Central memory CD4-positive, alpha-beta T cell (primary cell): ENCODE measurements at places on chromosomes 12 and 14.

DNA sequence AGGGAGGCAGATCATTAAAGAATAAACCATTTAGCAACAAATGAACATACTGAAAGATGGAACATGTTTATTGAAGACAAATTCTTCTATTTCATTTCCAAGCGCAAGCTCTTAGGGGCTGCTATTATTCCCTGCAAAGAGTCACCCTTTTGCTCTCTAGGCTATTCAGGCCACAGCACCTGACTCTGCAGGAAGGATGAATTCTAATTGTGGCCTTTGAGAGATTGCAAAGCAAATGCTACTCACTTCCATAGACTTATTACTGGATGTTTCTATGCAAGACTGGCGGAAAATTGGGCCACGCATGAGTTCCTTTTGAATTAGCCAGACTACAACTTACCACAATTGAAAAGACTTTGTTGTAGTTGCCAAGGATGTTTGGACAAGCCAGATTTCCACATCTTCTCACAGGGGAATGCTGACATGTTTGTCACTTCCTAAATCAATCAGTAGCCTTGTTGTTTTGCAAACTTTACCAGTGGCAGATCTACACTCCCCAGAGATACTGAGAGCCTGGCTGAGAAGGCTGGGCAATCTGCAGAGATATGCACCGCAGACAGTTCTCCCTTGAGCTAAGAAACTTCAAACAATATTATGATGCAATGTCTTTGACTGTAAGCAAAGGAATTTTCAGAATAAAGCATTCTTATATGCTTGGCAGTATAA is 334.3 kb upstream of the SYT1 start:
- DNase-seq = no peak

- no peak for DNase-seq
Observed at GRCh38 chr12:2845280-2845679, 10.4 kb upstream of the NRIP2 start.

DNA sequence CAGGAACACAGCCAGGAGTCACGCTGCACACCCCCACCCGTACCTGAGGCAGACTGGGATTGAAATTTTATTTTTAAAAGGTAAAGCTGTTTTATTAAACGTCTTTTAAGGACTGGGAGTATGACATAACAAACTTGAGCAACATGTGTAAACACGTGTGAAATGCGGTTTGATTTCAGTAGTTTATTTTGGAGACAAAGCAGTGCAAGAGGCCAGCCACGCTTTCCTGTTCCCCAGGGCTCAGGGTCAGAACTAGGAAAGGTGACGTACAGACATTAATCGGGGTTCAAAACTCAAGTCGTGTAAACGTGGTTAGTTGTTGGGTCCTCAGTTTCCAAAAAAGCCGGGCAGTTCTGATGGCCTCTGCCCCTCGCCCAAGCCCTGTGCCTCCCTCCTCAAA is 16.7 kb downstream of the CHGA start:
- no peak for DNase-seq

DNA sequence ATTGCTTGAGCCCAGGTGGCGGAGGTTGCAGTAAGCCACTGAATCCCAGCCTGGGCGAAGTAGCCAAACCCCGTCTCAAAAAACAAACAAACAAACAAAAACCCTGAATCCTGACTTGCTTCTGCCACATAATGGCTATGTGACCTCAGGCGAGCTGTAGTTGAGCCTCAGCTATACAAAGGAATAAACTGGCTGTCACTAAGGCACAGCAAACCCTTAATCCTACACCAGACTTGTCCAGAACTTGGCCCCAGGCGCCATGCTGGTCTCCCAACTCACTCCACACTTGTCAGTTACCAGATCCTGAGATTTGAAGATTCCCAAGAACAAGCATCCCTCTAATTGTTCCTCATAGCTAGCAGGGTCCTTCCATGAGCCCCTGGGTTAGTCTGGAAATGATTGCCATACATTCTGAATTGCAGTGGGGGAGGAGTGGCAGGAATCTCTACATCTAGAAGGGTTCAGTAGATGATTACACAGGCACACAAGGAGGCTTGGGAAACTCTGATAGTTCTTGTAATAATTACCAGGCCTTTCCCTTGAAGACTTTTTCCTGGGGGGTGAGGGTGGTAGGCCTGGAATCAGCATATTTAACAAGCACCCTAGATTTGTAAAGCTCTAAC is 9.9 kb downstream of the MAP3K12 start:
- no peak for DNase-seq

DNA sequence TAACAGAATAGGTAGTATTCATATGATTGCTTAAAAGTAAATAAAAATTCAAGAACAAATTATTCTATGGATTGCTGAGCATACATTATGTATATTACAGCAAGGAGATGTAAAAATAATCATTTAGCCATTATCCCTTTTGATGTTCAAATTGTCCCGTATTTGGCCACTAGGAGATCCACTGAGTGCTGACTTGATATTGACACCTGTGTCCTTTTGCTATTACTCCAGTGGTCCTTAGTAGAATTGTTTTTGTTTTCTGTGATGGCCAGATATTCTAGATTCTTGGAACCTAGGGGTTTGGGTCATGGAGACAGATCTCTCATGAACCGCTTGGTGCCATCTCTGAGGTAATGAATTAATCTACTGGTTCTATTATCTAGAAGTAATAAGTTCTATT is 16.8 kb downstream of the ERO1A start:
- peak; percentile 16 for DNase-seq

GRCh38 chr14:65703996-65704395 is 291.5 kb downstream of the FUT8 start:
- no peak for DNase-seq

- DNase-seq = no peak
Observed at GRCh38 chr12:104359216-104359615, 55.7 kb downstream of the EID3 start.

- DNase-seq = no peak
Observed at GRCh38 chr14:68133856-68134255, 314.3 kb downstream of the RAD51B start.

DNA sequence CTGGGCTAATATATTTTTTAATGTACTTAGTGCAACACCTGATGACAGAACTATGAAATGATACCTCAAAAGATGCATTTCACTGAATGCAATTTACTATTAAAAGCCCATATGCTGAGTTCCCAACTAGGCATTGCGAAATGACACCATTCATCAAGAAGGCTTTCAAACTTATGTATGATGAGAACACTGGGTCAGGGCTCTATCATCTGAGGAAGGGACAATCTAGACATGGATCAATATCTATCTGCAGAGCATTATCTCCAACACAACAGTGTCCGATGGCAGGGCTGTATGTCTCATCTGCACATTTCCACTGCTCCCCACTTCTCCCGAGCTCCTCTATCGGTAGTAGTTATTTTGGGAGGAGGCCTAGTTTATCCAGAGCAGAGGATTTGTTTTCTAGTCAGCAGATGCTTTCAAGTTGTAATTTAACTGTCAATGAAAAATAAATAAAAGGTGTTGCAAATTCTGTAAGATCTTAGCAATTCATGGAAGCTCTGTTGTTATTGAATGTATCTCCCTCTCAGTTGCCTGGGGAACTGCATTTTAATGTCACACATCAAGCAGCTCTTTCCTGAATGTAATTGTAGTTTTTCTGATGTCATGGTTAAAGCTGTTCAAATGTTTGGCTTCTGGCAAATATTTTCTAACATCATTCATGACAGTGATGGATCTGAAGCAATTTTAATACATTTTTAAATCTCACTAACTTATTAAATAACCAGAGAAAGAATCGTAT is 7.4 kb upstream of the GCH1 start:
- no peak for DNase-seq

DNA sequence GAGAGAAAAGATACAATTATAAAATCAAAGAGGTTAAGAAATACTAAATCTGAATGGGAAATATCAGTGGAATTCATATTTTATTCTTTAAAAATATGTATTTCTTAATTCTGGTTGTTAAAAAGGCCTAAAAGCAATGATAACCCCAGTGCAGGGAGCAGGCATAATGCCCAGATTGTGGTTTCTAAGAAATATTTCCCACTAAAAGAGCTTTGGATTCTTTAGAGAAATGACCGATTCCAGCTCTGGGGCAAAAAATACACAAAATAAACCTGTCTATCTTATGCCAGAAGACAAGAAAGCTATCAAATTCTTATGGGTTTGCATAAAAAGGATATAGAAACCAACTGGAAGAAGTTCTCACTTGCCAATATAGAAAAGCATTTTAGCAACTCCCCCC is 71.6 kb downstream of the PDE6H start:
- DNase-seq = no peak

DNA sequence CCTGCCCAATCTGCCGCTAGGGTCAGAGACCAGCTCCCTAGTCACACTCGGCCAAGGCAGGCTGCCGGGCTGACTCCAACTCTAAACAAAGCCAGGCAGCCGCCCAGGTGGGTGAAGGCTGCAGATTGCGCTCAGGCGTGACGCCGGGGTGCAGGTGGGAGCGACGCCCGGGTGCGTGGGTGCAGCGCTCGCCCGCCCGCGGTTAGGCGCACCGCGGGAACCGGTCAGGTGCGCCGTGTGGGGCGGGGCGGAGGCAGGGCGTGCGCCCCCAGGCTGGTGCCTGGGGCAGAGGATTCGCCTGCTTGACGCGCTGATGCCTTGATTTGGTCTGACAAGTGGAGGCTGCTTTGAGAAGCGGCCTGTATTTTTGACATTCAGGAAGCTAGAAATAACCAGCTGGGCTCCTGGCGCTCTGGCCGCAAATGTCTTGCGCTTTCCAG is 126.7 kb upstream of the HIF1A start:
- peak; percentile 63 for DNase-seq

DNA sequence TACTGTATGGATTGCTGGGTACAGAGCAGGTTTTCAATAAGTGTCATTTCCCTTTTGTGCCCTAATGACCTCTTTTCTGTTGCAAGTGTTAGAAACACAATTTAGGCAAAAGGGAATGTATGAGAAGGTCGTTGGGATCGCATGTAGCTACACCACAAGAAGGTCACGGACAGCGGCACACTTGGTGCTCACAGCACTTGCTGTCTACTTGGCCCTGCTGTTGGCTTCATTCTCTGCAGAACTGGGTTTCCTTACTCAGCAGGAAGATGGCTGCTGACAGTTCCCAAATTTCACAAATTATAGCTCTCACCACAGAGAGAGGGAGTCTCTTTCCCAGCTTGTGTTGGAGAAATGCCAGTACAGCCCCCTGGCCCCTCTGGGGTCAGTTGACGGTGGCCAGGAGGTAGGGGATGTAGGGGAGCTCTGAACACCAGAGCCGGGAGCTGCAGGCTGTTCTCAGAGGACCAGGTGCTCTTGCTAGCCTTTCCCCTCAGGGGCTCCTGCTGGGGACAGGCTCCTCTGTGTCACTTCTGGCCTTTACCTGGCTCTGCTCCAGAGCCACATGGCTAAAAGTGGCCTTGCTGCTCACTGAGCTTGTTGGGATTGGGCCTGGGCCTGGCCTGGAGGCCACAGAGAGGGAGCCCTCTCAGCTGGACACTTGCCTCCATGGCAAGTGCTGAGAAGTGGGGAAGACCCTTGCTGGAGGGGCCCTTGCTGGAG is 50.9 kb upstream of the BCL7A start:
- DNase-seq = no peak

DNA sequence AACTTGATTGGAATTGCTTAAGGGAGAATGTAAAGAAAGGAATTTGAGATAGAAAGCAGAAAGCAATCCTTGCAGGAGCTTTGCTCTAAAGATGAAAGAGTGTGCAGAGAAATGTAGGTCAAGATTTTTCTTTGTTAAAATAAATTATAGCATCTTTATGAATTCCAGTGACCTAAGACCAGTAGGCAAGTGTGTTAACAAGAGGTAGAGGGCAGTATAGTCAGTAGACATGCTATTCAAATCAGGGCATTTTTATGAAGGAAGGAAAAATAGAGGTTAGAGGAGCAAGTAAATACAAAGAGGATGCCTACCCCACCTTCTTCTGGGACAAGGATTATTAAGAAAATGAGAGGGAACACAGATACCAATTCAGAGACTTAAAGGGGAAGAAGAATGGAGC is 148.5 kb downstream of the PLCZ1 start:
- DNase-seq = no peak

- no peak for DNase-seq
Observed at GRCh38 chr12:76633415-76633814, 73.8 kb upstream of the OSBPL8 start.
